ENCODE measurements at places on chromosomes 6 and 20.

DNA sequence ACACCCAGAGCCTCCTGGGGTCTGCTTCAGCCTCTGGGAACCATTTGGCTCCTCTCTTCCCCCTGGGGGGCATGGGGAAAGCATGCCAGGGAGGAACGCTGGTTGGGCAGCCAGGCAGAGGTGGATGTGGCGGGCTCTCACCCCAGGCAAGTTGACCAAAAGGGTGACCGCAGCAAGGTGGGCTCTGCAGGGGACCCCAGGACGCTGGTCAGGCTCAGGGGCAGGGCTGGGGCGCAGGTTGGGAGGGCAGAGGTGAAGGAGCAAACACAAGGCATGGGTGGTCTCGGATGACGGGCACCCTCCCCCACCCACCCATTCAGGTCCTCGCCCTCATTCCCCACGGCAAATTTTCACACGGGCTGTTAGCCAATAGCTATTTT, 30.2 kb upstream of the MRGBP start:
- DNase-seq = no peak

GRCh38 chr6:166567813-166568212, 18.7 kb downstream of the RAMACL start:
- DNase-seq = no peak

- no peak for DNase-seq
Observed at GRCh38 chr6:74967821-74968220, 238.0 kb downstream of the COL12A1 start.

GRCh38 chr20:51799401-51799860, 2.9 kb downstream of the SALL4 start:
- no peak for DNase-seq

- no peak for DNase-seq
Observed at GRCh38 chr6:56318851-56319250, 71.5 kb upstream of the COL21A1 start.

DNA sequence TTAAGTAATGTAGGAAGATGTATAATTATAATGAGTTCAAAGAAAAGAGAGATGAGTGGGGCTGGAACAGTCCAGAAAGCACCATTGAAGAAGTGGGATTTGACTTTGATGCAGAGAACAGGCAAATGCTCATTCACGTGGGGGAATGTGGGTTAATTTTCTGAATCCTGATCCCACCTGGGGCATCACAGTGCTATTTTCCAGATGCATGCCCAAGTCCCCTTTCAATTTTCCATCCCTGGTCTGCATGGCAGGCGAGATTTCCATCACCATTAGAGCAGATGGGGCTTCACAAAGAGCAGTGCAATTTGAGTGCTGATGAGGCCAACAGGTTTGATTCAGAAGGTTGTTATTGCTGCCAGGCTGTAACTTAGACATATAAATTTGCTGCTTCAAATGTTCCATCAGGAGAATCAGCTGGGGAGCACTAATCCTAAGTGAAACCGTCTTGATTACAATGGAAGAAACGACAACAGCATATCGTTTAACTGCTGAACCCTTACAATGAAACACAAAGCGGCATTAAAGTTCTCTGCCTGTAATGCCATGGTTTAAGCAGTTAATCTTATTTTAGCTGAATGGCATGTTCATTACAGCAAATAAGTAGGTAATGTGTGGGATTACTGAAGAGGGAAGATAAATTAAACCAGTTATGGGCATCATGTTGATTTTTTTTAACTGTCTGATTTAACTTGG, 45.2 kb downstream of the OSTM1 start:
- DNase-seq = no peak

DNA sequence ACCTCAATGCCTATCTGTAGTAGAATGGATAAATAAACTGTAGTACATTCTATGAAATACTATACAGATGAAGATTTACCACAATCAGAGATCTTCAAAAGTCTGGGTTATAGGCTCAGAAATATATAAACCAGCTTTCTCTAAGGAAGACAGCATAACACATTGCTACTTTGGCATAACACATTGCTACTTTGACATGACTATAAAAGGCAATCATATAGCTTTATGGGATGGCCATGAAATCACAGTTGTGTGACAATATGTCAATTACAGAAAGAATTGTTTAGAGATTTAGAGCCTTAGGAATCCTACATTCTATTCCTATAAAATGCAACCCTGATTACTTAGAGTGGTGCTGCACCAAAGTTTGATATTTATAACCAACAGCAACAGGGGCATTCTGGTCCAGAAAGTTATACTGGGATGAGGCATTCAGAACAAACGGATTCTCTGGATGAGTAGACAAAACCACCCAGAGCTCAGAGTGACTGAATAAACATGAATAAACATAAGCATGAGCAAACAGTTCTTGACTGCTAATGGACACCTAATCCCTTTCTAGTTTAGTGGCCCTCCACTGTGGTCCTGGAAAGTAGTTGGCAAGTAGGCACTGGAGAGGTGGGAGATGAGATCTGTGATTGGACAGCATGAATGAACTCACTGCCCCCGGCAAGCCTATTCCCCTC, 12.0 kb downstream of the TTI1 start:
- DNase-seq = no peak

DNA sequence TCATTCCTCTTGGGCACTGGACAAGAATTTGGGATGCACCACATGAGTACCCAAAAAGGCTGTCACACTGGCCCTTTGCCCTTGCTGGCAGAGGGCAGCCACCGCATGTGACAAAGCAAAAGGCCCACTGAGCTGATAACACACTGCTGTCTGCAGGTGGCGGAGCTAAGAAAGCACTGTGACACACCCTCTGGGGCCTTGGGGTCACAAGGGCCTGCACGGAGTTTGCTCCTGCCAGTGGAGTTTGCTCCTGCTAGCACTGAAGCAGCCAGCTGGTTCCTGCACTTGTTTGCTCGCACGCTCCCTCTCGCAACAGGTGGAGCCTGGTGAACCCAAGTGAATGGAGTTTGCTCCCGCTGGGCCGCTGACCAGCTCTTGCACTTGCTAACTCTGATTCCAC, 132.6 kb downstream of the LCA5 start:
- DNase-seq = no peak

GRCh38 chr6:44504301-44504791, 116.8 kb downstream of the CDC5L start:
- no peak for DNase-seq

- DNase-seq = no peak
Observed at GRCh38 chr6:150999107-150999506, 133.6 kb downstream of the MTHFD1L start.

- no peak for DNase-seq
Observed at GRCh38 chr20:1015181-1015580, 13.1 kb upstream of the RSPO4 start.

DNA sequence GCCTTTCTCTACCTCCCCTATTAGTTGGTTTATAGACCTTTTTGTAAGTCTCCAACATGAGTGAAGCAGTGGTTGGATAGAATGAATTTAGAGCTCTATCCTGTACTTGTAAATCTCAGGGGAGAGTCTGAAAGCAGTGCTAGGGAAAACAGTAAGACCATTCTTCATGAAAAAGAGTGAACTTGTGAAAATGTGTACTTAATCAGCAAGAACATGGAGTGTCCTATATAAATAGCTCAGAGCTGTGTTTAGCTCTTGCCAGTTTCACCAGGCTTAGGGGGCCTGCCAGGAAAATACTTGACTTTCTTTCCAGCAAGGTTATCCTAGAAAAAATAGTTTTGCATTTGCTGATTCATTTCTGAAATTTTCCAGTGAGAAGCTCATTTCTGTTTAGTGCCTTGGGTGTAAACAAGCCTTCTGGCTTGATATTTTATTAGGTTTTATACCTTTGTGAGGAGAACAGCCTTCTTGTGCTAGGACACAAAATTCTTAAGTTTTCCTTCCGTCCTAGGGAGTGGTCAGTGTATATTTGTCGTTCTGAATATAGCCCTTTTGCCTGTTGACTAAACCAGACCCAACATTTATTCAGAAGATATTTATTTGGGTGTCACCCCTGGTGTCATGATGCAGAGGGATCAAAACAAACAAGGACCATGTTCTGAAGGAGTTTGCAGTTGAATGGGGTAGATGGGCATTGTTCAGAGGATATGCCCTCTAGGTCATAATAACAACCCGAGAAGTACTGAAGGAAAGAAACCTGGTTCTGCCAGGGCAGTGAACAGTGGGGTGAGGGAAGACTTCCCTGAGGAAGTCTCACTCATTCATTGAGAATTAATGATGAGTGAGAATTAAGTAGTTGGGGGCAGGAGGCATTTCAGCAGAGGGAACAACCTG, 7.6 kb downstream of the ARFGEF2 start:
- no peak for DNase-seq

DNA sequence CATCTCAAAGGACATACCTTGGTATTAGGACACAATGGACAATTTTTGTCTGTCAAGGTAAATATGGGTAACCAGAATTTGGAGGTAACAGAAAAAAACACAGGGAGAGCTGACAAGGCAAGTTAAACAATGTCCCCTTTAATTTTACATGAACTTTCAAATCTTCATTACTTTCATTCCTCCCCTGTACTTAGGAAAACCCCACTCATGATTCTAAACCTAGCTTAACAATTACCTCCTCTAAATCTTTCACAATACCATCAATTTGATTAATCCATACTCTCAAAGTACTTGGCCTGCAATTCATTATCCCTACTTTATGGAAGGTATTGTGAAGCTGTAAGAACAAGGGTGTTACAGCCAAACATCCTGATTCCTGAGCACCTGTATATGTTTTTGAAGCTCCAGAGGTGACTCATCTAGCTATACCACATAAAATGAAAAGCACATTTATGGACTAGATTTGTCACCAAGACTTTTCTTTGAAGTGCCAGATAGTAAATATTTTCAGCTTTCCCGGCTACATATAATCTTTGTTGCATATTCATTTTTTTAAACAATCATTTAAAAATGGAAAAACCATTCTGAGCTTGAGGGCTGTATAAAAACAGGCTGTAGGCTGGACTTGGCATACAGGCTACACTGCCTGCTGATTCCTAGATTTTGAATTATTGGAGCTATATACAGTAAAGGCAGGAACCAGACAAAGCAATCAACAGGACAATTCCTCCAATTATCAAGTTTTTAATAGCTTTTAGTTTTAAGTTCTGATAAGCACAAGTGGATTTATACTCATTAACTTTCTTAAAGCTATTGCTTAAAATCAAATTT, 22.9 kb downstream of the DEK start:
- no peak for DNase-seq

DNA sequence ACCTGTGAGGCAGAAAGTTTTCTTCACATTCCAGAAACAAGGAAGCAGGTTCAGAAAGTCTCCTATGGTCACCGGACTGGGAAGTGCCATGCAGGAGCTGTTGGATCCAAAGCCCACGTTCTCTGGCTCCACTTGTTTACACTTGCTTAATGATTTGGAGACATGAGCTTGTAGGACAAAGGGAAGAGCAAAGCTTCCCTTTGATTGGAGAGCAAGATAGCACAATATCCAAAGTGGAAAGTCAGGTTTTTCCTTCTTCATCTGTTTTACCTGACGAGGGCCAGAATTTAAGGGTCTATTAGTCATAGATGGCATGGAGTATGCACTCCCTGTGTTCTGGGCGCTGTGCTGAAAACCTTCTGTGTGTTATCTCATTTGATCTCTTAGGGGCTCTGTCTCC, 81.2 kb downstream of the PDE7B start:
- DNase-seq = no peak

- DNase-seq = no peak
Observed at GRCh38 chr6:41445261-41445660, 100.9 kb upstream of the FOXP4 start.

- DNase-seq = peak; percentile 35
Observed at GRCh38 chr6:144653885-144654505, 368.9 kb downstream of the UTRN start.

- peak; percentile 79 for DNase-seq
Observed at GRCh38 chr6:31680226-31681134, at the start of gene LY6G5C. Gene LY6G5C, minus strand, starts transcription at chr6:31681067. Its CDS starts 694 bp downstream, at chr6:31680373.

- DNase-seq = no peak
Observed at GRCh38 chr6:3895805-3896204, 46.6 kb downstream of the FAM50B start.

- DNase-seq = no peak
Observed at GRCh38 chr6:23154159-23154558, 584.8 kb downstream of the HDGFL1 start.

DNA sequence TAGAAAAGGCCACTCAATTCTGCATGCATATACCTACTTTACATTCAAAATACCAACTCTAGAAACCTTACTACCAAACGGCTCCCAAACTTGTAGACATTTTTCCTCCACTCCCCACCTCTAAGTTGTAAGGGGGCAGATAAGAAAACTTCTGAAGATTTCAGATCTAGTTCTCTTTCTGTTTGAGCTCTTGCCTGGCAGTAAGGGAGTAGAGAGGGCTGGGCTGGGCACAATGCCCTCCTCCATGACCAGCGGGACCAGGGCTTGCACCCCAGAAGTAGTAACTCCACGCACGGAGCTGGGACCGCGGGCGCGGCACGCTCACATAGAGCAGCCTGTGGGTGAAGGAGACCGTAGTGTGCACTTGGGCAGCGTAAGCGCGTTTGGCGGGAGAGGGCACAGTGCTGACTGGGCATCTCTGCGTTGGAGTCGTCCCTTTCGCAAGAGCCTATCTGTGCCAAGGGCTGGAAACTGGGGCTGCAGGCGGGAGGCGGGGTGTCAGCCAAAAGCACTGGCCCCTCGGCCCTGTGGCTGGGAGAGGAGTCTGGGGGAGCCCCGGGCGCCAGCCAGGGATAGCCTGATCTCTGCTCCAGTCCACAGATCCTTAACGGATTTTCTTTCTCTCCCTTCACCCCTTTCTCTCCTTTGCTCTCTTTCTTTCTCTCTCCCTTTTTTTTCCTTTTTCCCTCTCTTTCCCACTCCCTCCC, 32.4 kb downstream of the PHACTR1 start:
- DNase-seq = no peak

GRCh38 chr20:23258747-23259121, 91.9 kb upstream of the NXT1 start:
- no peak for DNase-seq

GRCh38 chr6:170305805-170306323, 694 bp upstream of the FAM120B start:
- DNase-seq = no peak

- no peak for DNase-seq
Observed at GRCh38 chr6:1657116-1657770, 47.5 kb downstream of the FOXC1 start.

GRCh38 chr6:109055771-109056235, 38.8 kb downstream of the SESN1 start:
- DNase-seq = no peak

GRCh38 chr6:34890533-34890925, 1.5 kb downstream of the ANKS1A start:
- DNase-seq = no peak

- DNase-seq = no peak
Observed at GRCh38 chr20:54995553-54995952, 520.2 kb downstream of the DOK5 start.

GRCh38 chr20:15921930-15922329, 651.3 kb downstream of the KIF16B start:
- DNase-seq = no peak

- no peak for DNase-seq
Observed at GRCh38 chr20:38261054-38261390, 487 bp upstream of the KIAA1755 start.

GRCh38 chr20:58481481-58482021, 33.6 kb downstream of the APCDD1L start:
- peak; percentile 30 for DNase-seq

- DNase-seq = no peak
Observed at GRCh38 chr6:158013904-158014504, 32.3 kb downstream of the SYNJ2 start.

- no peak for DNase-seq
Observed at GRCh38 chr6:69489970-69490369, 306.8 kb downstream of the LMBRD1 start.
